ENCODE measurements at places on chromosomes 5 and 9.

DNA sequence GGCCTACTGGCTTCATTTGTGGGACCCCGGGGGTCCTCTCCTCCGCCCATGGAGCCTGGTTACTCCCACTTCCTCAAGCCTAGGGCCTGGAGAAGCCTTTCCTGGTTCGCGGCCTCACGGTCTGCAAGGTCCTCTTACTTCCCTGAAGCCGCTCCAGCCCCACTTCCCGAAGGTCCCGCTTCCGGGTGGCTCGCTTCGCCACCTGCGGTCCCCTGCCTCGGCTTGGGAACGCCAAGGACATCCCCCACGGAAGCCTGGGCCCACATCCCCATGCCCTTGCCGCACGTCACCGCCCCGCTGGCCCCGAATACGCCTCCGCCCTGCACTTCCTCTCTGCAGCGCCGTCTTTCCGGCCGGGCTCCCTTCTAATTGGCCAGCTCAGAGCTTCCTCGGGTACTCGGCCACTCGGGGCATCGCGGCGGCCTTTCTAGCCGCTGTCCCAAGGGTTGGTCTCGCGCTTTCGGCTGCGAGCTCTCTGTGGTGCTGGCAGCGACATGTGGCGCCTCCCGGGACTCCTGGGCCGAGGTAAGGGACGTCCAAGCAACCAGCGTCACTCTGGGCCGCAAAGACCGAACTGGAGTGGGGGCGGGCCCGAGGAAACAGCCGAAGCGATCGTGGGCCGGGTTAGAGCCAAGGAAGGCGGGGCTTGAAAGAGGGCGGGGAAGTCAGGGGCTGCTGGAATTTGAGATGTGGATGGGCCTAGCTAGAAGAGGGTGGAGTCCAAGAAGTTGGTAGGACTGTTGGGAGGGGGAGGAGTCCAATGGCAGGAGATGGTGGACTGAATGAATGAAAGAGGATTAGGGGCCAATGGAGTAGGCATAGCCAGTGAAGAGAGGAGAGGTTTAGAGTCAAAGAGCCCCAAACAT lies at the start of gene DELE1:
Gene DELE1 (plus strand): TSS at position 424 of the 866 bp plus-strand sequence. CDS start 71 bp downstream, at position 495.
- DNase-seq = peak; percentile 94

DNA sequence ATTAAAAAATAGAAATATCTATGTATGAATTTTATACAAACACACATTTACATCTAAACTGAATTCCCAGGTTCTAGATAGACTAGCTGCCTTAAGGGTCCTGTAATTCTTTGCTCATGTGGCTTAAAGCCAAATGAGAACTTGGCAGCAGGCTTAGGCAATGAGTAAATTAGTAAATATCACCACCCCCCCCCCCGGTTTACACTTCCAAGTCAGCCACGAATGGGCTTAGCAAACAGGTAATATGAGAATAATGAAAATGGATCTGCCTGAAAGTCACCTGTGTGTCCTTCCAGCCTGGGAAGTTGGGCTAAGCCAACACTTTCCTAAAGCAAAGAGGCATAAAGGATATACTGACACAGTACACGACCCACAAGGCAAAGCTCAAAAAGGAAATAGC lies 108.6 kb downstream of the KLHL3 start:
- DNase-seq = no peak

DNA sequence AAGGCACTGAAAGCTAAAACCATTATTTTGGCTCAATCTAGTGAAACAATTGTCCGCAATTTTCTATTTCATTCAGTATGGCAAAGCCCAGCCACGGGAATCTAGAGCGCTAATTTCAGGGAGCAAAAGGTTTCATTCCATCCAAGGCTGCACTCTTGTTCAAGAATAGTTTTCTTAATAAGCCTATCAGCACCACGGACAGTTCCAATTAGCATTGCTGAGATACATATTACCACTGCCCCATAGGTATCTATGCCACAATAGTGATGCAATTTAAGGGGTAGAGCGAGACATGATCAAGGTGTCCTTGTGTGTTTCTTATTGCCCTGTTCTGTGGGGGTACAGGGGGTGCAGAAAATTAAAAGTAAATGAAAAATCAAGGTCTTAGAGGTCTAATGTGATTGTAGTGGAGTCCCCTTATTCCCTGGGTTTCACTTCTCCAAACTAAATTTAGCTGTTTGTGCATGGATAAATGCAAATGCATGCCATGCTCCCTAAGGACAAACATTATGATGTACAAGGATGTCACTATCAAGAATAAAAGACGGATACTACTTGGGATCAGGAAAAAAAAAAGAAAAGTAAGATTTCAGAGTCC lies 45.5 kb downstream of the SPOCK1 start:
- no peak for DNase-seq

DNA sequence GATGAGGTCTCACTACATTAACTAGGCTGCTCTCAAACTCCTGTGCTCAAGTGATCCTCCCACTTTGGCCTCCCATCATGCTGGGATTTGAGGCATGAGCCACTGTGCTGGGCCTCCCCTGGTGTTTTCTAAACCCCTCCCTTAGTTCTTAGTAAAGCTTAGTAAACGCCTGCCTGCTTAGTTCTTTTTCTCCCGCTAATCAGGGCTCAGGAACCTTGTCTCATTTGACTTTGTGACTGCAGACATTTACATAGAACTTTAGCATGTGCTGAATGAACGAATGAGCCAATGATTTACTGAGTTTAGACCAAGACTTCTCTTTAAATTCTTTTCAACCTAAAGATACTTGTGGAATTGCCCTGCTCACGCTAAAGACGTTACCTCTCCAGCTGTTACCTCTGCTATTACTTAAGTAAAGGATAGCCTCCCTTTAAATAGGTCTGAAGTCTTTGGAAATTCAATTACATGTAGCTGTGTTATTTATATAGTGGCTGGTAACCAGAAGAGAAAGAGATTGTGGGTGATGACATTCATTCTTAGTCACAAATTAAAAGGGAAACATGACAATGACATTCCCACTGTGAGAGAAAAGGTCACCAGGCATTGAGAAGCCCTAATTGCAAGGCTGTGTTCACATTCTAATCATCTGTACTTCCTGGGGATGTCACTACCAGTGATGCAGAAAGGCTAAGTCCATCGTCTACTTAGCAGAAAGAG lies 18.6 kb upstream of the SUSD1 start:
- DNase-seq = no peak

DNA sequence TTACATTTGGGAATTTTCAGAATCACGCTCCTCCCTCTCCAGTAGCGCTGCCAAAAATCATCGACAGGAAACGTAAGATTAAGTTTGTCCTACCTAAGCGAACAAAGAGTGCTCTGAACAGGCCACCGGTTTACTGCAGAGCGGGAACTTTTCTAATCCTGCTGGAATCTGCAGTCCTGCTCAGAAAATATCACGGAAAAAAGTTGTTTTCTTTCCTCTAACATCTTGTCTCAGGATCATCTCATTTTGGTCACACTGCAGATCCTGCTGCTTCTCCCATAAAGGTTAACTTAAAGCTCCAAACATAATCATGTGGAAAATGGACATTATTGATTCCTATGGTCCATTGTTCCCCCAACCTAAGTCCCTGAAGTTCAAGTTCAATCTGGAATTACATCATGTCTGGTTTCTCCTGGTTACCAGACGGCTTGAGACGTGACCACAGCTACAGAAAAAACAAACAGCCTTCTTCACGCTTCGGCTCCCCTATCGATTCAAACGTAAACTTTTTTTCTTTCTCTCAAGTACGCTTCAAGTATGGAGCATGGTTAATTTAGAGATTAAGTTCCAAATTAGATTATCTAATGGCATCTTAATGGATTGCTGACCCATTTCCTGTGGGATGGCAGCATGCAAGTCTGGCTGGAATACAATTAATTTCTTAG lies 217.6 kb downstream of the NFIB start:
- DNase-seq = no peak

DNA sequence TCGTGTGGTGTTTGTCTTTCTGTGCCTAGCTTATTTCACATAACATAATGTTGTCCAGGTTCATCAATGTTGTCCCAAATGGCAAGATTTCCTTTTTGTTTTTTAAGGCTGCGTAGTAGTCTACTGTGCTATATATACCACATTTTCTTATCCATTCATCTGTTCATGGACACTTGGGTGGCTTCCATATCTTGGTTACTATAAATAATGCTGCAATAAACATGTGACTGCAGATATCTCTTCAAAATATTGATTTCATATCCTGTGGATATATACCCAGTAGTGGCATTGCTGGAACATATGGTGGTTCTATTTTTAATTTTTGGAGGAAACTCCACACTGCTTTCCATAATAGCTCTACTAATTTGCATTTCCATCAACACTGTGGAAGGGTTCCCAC lies 25.5 kb upstream of the CCNH start:
- DNase-seq = no peak

DNA sequence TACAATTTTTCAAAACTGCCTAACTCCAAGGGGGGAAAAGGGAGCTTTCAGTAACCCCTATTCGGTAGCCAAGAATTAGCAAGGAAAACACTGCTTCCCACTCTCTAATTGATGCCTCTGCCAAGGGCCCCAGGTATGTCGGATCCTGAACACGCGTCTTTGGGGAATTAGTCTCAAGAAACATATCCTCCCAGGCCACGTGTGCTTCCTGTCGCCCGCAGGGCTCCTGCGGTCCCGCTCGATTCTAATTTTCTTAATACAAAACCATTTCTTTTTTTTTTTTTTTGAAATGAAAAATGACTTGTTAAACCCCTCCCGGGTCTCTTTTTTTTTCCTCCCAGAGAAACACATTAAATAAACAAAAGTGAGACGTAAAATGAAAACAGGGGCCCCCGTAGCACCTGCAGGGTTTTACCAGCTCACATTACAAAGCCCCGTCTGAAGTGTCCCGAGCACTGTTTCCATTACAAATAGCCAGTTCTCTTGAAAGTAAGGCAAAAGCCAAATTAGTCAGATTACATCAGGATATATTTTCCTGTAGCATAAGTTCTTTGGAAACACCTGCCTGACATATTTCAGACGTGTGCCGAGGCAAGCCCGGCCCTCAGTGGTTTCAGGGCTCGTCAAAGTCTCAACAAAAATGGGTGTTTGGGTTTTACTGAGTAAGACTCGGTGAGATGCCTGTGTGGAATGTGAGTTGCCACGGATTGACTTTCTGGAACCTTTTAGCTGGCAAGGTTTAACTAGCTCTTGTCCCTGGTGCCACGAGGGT lies 21.5 kb downstream of the SMIM23 start:
- DNase-seq = no peak

GRCh38 chr5:135829179-135829578 lies 5.3 kb upstream of the SLC25A48 start:
- peak; percentile 31 for DNase-seq

Data from ecto neural progenitor cell (in vitro differentiated cells).